ENCODE measurements at places on chromosomes 12 and 14.

DNA sequence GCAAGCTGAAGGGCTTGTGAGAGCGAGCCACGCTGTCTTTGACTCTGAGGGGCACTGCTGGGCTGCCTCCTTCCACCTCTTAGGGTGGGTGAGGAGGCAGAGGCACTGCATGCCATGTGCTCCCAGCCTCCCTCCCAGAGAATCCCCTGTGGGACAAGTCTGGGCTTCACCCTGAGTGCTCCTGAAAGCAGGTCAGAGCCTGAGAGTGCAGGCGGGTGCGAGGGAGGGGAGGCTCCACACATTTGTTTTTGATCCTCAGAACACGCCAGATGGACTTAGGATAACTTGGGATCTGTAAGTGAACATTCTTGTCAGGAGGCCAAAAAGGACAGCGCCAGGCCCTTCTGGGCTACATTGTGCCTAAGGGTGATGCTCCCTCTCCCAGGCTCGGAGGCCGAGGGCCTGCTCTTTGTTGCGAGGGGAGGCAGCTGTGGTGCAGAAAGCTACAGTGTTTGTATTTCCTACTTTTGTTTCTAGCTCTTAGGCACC, 155.4 kb downstream of the TMX1 start:
- DNase-seq: no peak

DNA sequence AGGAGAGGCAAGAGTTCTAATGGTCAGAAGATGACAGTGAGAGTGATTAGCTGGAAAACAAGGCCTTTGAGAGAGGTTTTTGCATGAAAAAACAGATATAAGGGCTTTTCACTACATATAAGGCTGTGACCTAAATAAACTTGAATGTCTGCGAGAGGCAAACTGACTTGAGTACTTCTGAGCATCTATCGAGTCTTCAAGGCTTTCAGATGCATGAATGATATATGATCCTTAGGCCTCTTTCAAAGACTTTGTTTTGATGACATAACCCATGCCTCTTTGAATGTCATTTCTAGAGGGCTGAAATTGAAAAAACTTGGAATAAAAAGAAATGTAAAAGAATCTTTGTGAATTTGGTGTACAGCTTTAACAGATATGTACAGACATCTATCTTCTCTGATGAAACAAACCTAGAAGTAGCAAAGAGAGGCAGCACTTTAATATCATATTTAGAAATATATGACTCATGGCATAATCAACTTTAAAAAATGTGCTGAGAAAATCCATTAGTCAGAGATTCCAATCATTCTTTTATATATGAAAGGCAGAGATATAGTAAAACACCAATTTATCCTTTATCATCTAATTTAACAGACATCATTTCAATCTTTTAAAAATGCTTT, 72.6 kb downstream of the PPM1H start:
- DNase-seq: no peak

GRCh38 chr12:42284157-42284556, 41.7 kb downstream of the ZCRB1 start:
- no peak for DNase-seq

DNA sequence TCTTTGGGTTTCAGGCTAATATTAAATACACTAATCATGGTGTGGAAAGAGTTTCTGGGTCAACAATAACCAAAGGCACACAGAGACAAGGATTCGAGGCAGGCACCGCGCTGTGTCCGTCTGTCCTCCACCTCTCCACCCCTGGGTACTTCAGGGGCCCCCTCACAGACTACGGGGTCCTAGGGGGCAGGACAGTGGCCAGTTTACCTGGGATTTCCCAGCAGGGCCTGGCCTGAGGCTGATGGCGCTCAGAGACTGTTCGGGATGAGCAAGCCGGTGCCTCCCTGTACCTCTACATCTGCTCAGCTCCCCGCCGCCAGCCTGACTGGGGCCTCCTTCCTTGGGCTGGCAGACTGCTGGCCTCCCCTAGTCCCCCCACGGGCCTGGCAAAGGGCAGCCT, 18.1 kb upstream of the EIF5 start:
- no peak for DNase-seq

DNA sequence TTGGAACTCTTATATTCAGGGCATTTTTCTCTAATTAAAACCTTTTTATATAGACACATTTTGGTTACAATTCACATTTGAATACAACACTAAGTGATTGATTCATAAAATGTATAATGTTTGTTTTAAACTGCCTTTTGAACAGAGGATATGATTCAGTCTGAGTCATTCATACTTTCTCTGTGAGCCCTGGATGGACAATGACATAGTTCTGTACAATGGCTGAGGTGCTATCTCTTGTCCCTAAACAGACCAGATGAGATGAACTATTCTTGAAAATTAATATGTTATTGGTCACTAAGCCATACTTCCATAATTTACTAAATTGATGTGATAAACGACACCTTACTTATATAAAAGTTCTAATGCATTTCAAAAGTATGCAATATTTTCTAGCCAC, 199.7 kb upstream of the ATXN7L3B start:
- DNase-seq: no peak

DNA sequence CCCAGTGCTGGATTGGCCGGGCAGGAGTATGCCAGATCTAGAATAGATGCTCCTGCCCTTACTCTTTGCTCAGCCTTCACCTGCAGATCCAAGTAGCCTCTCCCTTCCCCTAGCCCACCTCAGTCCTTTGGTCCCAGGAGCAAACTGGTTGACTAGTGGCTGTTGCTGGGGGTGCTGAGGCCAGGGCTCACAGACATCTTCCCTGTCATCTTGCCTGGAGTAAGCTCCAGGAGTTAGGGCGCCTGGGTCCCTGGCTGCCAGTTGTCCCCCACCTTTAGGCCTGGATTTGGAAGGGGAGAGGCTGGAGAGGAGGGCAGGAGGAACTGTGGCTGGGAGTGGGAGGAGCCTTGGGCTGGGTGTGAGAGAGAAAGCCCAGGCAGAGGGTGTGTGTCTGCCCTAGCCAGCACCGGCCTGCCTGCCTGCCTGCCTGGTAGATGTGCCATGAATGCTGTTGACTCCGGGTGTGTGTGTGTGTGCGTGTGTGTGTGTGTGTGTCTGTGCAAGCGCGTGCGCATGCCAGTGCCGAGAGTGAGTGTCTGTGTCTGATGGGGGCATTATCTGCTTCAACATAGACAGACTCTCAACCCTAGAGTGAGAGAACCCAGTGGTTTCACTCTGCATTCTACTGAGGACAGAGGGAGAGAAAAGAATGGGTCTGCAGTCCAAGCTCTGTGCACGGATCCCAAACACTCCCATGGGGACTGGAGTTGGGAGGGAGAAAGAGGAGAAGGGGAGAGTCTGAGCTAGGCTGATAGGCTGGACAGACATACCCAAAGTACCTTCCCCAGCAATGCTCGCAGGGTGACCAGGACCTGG, 845 bp upstream of the RARG start:
- no peak for DNase-seq

- DNase-seq: no peak
Observed at GRCh38 chr12:128840862-128841468, 12.3 kb upstream of the GLT1D1 start.

DNA sequence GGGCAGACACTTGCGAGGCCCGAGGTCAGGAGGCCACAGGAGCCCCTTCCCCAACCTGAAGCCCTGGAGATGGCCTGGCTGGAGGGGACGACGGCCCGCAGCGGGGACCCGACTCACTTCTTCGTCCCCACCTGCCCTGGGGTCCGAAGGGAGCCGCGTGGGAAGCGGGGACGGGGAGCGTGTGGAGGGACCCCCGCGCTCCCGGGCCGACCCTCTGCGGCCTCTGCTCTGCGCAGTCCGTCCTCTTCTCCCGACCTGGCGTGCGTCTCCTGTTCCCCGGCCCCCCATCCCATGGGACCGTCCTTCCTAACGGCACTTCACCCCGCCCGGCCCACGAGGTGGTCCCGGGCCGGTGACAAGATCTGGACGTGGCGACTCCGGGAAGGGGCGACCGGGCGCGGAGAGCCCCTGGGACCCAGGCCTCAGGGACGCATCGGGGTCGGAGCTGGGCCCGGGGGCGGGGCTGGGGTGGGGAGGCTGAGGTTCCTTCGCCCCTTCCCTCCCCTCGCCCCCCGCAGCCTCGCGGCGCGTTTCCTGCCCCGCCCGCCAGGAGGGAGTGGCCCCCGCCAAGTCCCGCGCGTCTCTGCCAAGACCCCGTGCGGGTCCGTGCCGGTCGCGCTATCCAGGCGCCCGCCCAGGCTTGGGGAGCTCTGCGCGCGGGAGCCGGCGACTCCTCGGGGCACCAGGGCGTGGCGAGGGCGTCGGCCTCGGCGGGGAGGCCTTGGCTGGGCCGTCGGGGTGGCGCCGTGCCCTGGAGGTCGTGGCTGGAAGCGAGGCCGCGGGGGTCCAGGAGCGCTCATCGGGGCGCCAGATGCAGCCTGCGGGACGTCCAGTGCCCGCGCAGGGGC, 97.1 kb downstream of the TNFAIP2 start:
- no peak for DNase-seq

DNA sequence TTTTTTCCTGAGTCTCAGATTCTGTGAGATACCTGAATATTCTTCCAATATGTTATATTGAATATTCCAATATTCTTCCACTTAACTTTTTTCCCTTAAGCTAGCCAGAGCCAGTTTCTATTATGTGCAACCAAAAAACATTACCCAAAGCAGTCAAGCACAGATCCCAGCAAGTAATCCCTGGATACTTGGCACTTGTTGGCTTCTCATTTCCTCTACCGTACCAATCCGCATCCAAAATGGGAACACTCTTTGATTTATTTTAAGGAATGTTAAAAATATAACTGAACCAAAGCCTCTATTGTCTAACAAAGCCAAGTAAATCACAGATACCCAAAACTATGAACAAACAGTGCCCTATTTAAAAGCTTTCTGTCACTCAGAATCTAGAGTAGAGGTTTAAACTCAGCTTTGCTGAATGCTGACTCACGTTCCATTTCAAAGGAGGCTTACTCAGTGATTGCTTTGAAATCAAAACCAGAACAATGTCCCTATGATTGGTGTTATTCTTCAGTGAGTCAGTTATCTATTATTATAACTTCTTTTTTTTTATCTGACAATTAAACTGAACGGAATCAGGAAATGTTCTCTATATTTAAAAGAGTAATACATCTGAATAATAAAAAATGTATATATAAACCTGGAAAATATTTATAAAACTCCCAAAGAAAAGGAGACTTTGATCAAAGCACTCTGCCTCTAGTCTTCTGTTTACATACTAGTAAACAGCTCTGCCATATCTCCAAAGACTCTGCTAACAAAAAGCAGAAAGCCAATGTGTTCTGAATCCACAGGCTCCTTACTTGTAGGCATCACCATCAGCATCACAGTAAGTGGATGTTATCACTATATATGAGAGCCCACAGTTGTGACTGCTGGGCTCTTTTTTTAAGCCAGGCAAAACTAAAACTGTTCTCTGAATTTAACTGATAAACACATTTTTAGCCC, 360.8 kb downstream of the CCDC91 start:
- DNase-seq: no peak

- DNase-seq: no peak
Observed at GRCh38 chr12:26867080-26867479, 34.1 kb upstream of the ITPR2 start.

DNA sequence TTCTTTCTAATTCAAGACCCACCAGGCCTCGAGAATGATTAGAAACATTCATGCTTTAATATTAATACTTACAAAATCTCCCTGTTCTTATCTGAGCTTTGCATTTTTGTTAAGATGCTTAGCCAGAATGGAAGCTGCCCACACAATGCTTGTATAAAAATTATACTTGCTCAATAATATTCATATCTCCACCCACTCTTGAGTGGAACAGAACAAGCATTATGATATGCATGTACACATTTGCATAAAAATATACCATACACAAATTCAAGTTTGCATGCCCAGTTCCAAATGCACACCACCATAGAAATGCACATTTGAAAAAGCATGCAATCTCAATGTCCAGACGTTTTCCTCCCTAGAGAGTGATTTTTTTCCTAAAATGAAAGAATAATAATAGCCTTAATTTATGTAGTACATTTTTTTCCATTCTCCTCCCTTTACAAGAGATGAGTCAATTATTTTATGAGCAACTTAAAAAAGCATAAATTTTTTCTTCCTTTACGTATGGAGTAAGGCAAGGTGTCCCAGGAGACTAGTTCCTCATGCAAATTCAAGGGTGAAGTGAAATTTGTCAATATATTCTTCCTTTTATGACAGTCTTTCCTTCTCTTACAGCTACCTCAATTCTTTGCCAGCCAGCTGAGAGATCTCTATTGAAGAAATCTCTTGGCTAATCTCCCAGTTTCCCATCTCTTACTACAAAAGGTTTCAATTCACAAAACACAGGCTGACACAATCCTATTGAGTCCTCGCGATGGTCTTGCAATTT, 313.1 kb upstream of the GARIN6 start:
- DNase-seq: no peak

- no peak for DNase-seq
Observed at GRCh38 chr14:21040370-21040925, 1.7 kb upstream of the RNASE7 start.

DNA sequence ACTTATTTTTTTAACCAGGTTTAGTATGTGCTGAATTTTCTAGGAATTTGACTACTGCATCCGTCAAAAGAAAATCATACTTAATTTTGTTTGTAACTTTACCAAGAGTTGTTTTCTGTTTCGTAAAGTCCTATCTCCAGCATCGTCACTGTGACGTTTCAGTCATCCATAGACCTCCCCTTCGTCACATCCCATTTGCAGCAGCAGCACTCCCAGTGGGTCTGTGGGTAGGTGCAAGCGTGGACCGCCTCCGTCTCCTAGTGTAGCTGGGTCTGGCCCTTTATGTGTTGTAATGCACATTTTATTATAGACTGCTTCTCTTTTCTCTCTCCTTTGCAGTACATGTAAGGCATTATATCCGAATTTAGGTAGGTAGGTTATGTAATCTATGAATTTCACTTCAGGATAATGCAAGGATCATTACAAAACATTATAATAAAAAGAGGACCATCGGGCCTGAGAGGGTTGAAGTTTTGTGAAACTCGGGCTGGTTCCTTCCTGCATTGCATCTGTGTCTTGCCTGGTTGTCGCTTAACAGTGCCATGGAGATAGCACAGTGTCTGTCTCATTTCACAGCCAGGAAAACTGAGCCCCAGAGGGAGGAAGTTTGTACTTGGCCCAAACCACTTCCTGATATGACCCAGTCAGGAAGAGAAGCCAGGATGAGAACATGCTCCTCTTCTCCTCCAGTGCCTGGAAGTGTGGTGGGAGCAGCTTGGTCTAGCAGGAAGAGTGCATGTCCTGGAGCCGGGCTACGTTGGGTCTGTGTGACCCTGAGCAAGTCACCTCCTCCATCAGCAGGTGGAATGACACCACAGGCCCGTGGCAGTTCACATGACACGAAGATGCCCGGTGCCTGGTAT, 41.3 kb downstream of the EVL start:
- no peak for DNase-seq

GRCh38 chr14:24160499-24160849, 591 bp upstream of the IRF9 start:
- DNase-seq: no peak

- no peak for DNase-seq
Observed at GRCh38 chr14:40268236-40268635, 836.0 kb upstream of the FBXO33 start.

DNA sequence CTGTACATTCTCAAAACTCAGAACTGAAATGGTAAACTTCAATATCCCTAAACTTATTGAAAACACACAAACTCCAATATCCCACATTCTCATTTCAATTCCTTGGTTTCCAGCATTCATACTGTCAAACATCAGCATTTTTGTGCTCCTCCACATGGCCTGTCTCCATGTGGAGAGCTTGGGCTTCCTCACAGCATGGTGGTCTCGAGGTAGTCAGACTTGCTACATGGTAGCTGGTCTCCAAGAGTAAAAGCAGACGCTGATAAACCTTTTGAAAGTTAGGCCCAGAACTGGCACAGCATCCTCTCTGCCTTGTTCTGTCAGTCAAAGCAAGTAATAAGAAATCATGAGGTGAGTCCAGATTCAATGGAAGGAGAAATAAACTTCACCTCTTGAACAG, 70.5 kb downstream of the VCPKMT start:
- no peak for DNase-seq

- no peak for DNase-seq
Observed at GRCh38 chr14:50379563-50379962, 17.1 kb downstream of the CDKL1 start.
